NCI-H1436 treated with DMSO at 0.1 percent for 48 hours (cell line): ENCODE measurements at places on chromosomes 12 and 14.

GRCh38 chr12:104721039-104721405 is 237.1 kb downstream of the SLC41A2 start:
- no peak for DNase-seq

DNA sequence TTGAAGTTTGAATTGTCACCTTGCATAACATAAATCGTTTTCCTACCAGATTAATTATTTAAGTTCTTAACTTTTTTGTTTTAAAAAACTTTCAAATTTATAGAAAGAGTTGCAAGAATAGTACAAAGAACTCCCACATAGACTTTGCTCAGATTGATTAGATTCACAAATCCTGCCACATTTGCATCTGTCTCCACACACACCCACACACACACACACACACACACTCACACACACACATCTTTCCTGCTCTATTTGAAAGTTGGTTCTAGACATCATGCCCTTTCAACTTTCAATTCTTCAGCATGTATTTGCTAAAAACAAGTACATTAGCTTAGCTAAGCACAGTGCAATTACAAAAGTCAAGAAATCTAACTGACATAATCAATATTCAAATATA is 184.0 kb downstream of the ITPR2 start:
- DNase-seq, result no peak

GRCh38 chr12:116599285-116600136 is 40.3 kb downstream of the MAP1LC3B2 start:
- DNase-seq, result no peak

GRCh38 chr12:111168009-111168900 is 200.6 kb downstream of the PHETA1 start:
- DNase-seq, result no peak

GRCh38 chr12:67788118-67788517 is 139.6 kb downstream of the DYRK2 start:
- no peak for DNase-seq

- DNase-seq, result no peak
Measured at GRCh38 chr14:20998139-20998538, 954 bp upstream of the SLC39A2 start.

DNA sequence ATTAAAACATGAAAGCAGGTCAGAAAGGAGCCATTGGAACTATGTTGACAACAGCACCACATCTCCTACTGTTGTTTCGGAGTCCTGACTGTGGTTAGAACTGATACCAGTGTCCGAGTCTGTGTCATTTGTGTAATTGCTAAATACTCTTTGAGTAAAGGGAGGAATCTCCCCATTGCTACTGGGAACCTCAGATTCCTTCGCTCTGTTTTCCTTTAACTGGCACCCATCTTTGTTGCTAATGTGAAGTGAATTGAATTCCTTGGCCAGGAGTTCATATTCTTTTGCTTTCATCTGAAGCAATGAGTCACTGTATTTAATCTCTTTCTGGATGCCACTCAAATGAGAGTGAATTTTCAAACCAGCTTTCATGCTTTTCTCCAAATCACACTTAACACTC is 31.5 kb downstream of the RASSF9 start:
- DNase-seq, result no peak

DNA sequence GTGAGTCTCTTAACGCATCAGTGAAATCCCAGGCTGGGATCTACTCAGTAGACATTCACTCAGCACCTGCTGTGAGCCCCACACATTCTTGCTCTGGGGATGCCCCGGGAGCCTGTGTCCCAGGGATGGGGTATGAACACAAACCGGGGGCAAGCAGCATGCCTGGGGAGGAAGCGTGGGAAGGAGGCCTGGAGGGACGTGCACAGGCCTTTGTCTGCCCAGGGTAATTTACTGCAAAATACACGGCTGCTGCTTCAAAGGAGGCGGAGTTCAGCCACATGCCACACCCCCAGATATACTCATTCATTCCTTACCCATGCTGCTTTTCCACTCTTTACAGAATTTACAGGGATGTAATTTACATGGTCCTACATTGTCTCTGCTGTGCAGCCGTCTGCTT is 187.8 kb downstream of the ADGRD1 start:
- DNase-seq, result no peak

- no peak for DNase-seq
Measured at GRCh38 chr14:62158779-62159178, 396.6 kb downstream of the SNAPC1 start.

DNA sequence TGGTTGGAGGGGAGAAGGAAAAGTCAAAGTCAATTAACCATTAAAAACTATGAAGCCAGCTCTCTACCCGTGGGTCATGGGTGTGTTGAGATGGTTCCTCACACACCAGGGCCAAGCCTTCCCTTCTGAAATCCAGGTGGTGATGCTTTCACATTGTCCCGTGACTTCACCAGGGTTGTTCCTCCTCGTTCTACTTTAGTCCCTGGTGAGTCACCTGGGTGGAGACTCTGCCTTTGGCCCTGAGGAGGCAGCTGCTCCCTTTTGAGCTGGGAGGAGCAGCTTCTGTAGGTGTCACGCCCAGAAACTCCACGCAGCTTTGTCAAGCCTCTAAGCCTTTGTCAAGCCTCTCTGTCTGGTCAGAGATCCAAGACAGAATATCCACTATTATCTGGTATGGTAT is 348.3 kb downstream of the BMP4 start:
- DNase-seq, result no peak

DNA sequence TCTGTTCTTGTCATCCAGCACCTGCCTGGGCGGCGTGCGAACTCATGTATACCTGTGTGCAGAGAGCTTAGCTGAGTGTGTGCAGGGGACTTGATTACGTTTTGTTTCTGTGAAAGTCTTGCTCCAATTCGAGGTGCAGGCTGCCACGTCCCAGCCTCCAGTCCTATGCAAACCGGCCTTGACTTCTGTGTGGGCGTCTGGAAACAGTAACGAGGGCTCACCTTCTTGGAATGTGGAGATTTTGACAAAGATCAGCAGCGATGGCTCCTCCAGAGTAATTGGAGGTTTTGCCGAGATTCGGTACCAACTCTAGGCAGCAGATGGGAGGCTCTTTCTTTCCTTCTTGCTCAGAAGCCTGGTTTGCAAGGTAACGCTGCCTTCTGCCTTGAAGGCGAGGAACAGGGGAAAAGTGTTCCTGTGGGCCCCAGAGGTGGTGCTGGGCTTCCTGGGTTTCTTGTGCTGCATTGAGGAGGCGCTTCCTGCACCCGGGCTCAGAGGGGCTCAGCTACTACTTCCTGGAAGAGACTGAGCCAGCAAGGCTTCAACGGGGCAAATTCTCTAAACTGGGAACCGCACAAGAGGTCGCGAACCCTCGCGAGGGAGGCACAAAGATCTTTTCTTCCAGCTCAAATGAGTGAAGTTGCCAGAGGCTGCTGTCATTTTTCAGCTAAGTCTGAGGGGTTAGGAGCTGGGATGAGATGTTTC is 249.0 kb downstream of the AACS start:
- no peak for DNase-seq

DNA sequence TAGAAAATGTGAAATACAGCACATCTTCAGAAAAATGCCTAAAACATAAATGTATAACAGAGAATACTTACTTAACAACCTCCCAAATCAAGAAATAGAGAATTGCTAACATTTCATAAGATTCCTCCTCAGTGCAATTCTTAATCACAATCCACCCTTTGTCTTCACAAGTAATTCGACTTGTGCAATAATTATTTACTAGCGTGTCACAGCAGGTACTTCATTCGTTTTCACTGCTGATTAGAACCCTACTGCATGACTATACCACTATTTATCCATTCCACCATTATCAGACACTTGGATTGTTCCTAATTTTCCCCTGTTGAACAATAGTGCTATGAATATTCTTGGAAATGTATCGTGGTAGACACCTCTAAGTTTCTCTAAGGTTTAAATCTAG is 64.9 kb upstream of the BBS10 start:
- DNase-seq, result no peak

- no peak for DNase-seq
Measured at GRCh38 chr14:56129092-56129491, 10.9 kb downstream of the PELI2 start.

- no peak for DNase-seq
Measured at GRCh38 chr12:823028-823698, 70.8 kb downstream of the WNK1 start.

DNA sequence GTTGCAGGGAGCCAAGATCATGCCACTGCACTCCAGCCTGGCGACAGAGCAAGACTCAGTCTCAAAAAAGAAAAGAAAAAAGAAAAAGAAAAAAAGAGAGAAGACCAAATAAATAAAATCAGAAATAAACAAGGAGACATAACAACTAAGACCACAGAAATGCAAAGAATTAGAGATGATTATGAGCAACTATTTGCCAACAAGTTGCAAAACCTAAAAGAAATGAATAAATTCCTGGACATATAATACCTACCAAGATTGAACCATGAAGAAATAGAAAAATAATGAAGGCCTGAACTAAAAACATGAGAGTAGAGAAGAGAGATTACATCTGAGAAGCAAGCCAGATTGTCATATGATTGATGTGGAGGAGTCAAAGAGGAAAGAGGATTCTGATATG is 17.6 kb upstream of the EPS8 start:
- DNase-seq, result no peak

DNA sequence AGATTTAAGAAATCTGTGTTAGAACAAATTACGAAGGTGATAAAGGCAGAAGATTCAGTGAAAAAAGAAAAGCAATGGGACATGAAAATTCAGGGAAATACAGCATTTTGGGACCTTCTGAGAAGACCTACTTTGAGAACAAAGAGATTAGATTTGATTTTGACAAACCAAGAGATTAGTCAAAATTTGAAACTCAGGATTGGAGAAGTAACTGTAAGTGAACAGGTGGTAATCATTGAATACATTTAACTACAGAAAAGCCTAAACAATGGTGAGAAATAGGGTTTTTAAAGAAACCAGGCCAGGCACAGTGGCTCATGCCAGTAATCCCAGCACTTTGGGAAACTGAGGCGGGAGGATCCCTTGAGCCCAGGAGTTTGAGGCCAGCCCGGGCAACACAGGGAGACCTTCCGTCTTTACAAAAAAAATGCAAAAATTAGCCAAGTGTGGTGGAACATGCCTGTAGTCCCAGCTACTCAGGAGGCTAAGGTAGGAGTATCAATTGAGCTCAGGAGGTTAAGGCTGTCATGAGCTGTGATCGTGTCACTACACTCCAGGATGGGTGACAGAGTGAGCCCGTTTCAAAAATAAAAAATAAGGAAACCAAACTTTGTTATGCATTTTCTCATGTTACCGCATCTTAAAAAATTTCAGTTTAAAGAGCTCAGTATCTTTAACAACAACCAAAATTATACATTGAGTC is 8.9 kb upstream of the SAV1 start:
- no peak for DNase-seq

GRCh38 chr12:1184402-1184801 is 193.4 kb downstream of the ERC1 start:
- no peak for DNase-seq

DNA sequence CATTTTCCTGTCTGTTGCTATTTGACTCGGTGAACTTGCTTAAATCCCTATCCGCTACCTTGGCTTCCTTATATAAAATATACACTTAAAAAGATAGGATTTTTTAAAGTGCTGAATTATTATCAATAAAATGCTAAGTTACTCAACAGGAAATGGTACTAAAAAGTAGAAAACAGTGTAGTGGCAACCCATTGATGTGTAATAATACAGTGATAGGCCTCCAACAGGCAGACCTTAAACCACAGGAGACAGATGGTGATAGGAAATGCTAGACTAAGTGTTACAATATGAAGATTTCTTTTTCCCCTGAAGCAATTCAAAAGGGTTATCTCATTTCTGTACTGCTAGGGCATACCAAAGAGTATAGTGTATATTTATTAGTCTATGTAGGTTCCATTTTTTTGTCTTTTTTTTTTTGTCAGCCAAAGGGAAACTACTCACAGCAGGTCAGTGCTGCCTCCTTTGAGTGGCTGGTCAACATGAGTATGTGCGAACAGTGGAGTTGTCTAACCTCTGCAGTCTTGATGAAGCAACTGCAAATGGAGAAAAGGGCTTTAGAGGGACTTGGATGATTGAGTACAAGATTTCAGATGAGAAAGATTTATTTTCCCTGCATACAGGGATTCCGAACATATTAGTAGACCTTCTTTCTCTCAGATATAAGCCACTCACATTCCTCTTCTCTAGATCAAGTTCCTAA is 183.8 kb downstream of the ACSS3 start:
- no peak for DNase-seq

DNA sequence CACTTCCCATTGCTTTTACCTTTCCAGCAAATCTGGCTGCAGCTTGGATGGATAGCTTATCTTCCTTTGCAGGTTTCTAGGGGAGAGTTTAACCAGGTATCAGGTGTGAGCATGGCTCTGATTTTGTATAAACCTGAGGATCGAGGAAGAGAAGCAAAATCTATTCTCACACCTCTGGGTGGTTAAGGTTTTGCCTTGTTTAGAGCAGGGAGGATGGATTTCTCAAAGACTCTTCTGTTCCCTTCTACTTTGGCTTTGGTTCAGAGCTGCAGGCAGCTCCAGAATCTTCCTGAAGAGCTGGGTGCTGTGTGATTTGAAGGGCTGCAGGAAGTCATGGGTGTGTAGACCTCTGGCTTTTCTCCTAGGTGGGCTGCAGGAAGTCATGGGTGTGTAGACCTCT is 1.7 kb downstream of the JDP2 start:
- DNase-seq, result no peak

DNA sequence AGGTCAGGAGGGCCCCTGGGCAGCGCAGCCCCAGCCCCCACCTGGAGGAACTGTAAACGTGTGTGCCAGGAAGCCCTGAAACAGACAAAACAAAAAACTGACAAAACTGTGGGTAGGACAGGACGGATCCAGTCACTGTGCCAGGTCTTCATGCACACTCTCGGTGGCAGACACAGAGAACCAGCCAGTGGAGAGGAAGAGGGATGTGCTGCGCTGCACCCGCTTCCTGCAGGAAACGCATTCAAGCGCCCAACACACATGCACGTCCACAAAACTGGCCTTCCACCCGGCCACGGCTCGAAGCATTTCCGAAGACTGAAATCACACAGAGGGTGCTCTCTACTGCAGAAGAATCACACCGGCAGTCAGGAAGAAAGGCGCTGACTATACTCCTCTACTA is 16.9 kb downstream of the BRF1 start:
- no peak for DNase-seq

DNA sequence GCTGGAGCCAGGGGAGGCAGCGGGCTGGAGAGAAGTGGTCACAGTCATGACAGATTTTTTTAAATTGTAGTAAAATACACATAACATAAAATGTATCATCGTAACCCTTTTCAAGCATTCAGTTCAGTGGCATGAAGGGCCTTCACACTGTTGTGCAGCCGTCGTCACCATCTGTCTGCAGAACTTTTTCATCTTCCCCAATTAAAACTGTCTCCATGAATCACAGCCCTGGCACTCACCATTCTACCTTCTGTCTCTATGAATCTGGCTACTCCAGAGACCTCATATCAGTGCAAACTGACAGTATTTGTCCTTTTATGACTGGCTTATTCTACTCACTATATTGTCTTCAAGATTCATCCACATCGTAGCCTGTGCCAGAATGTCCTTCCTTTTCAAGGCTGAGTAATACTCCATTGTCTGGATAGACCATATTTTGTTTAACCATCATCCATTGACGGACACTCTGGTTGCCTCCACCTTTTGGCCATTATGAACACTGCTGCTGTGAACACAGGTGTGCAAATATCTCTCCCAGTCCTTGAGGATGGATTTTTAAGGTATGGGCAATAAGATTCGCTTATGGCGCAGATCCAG is 91.5 kb upstream of the NCOR2 start:
- DNase-seq, result no peak

GRCh38 chr12:122726080-122726558 is 4.5 kb downstream of the HCAR1 start:
- DNase-seq, result no peak

GRCh38 chr14:104968153-104968527 is 10.0 kb downstream of the AHNAK2 start:
- DNase-seq, result no peak

- no peak for DNase-seq
Measured at GRCh38 chr12:22670762-22671161, 45.8 kb downstream of the ETNK1 start.

GRCh38 chr12:104165801-104166200 is 27.8 kb upstream of the NFYB start:
- no peak for DNase-seq
